ENCODE measurements at places on chromosomes 6 and 20.

DNA sequence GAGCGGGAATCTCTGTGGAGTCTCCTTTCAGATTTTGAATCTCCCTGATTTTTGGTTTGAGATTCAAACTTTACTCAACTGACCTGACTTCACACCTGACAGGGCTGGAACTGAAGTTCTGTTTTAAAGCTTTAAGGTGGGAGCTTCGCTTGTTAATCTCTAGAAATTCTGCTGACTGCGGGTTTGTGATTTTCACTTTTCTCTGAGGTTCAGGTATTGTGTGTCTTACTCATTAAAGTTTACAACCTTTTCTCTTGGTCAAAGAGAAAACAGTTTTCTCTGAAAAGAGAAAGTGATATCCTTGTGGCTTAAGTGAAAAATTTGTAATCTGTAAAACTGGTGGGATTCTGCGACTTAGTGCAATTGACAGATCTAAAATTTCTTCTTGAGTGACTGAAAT, 20.7 kb upstream of the IGF2R start:
- no peak for DNase-seq

DNA sequence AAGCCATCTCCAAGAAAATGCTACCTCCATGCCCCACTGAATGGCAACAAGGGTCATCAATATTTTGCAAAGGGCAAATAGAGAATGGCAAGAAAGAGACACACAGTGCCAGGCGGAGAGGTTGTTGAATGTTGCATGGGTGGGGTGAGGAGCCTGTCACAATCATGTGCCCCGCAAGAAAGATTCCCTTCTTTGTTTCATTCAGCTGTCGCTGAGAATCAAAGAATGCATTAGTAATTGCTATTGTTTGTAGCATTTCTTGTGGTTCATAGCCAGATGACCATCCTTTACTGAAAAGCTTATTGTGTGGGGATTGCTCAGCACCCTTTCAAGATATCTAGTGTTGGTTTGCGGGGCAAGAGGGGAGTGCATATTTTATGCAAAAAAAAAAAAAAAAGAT, 166.5 kb upstream of the QKI start:
- no peak for DNase-seq

DNA sequence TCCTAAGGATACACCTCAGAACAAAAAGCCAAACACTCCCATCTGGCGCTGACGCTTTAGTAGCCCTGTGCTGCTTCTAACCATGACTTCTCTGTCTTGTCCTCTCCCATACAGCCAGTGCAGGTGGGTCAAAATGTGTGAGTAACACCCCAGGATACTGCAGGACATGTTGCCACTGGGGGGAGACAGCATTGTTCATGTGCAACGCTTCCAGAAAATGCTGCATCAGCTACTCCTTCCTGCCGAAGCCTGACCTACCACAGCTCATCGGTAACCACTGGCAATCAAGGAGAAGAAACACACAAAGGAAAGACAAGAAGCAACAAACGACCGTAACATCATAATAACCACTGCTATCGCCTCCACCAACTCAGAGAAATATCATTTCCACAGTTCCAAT, 1.4 kb downstream of the DEFB132 start:
- peak; percentile 34 for DNase-seq

DNA sequence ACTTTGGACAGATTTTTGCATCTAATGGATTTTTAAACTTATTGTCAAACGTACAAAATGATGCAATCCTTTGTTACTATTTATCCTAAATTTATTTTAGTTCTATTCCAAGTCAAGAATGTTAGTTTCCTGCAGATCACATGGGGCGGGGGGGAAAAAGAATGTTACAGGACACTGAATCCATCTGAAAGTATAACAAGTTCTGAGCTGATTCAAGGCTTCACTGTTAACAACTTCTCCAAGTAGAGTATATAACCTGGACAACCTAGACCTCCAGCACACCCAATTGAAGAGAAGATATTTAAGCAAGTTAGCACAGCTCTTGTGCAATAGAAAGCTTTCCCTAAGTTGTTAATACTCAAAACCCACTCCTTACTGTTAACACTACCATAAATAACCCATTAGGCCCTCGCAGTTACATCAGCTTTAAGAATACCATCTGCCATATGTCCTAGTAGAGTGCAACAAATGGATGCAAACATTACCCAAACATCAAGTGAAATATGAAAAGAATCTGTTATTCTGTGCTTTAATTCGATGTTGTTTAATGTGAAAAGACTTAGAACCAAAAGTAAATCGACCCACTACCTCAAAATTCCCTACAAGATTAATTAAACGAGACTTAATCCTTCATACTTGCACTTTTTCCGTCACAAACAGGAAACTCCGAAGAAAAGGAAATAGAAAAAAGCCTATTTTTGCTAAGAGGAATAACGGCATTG, 1.3 kb downstream of the SEC63 start:
- DNase-seq = peak; percentile 68

DNA sequence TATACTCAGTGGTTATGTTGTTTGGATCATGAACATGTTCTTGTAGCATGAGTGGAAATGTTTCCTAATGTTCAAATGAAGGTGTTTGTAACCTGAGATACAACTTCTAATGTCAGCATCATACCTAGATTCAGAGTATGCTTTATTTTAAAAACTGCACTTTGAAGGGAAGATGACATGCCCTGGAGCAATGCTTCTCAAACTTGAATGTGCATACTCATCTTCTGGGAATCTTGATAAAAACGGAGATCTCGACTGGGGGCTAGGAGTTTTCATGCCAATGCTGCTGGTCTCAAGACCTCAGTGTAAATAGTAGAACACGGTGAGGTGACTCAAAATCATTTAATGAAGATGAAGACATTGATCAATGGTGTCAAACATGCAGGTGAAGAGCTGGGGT, 440.0 kb upstream of the NOX3 start:
- no peak for DNase-seq

GRCh38 chr6:160328447-160328846, 19.7 kb upstream of the SLC22A3 start:
- DNase-seq = no peak

GRCh38 chr20:25338112-25339023, 52.3 kb downstream of the ABHD12 start:
- DNase-seq = no peak

- DNase-seq = no peak
These were observed 100.2 kb upstream of the KCNG1 start for GRCh38 chr20:51122931-51123658.

- peak; percentile 98 for DNase-seq
These were observed 292.6 kb upstream of the MARCKS start for GRCh38 chr6:113564371-113565171.

- peak; percentile 35 for DNase-seq
These were observed 2.7 kb downstream of the KCNS1 start for GRCh38 chr20:45098103-45098773.

DNA sequence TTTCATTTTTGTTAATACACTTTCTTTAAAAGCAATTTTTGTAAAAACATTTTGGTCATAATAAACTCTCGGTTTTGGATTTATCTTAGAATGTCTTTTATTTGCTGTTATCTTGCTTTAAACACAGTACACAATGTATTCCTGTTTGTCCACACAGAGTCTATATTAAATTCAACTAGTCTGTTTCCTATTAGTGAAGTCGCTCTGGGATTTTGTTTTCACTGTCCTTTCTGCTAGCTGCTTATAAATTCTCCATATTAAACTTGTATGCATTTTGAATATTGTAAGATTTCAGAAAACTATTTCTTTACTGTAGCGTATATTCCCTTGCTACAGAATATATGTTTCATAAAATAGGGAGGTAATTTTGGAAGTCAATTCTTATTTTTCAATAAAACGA, 630.2 kb downstream of the HDGFL1 start:
- DNase-seq = no peak

DNA sequence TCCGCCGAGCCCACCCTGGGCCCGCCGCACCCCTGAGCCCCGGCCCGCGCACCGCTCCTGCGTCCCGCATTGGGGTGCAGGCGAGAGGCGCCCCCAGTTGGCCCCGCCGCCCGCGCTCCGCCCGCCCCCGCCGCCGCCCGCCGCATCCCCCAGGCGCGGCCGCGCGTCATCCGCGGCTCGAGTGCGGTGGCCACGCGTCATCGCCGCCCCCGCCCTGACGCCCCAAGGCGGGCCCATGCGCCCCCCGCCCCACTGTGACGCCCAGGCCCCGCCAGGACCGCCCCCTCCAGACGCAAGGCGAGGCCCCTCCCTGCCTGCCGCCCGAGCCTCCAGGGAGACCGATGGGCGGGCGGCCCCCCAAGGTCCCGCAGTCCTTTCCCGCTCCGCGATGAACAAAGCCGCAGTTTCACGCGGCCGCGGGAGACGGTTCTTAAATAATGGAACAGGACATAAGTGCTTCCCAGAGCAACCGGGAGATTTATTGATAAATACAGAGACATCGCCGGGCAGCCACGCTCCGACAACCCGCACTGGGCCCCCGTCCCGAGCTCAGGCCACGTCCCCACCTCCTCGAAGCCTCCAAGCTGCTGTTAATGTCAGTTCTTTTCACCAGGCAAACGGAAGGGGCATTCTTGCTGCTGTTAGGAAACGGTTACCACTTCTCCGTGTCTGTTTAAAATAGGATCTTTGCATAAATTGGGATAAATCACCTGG, at the start of gene ANKRD60:
ANKRD60 (minus strand) TSS at position 170 of the 714 bp plus-strand sequence; CDS start at position 170, 0 bp downstream.
- peak; percentile 67 for DNase-seq

- DNase-seq = peak; percentile 83
These were observed 6.9 kb upstream of the BLCAP start for GRCh38 chr20:37534401-37535157.

DNA sequence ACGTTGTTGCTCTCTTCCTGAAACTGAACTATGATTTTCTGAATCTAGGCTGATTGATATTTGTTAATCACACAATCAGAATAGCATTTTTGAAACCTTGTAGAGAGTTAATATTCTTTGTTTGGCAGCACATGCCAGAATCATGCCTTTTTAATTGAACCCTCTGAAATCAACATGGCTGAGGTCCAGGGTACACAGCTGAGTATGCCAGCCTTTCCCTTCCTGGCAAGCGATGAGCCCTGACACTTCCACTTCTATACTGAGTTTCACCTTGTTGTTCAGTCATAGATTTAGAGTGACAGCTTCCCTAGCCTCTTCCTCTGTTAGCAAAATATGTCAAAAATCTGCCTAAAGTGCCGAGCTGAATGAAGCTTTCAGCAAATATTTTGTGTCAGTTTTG, 6.8 kb downstream of the HDDC2 start:
- DNase-seq = no peak

- DNase-seq = no peak
These were observed 58.5 kb upstream of the FNDC1 start for GRCh38 chr6:159110748-159111147.

DNA sequence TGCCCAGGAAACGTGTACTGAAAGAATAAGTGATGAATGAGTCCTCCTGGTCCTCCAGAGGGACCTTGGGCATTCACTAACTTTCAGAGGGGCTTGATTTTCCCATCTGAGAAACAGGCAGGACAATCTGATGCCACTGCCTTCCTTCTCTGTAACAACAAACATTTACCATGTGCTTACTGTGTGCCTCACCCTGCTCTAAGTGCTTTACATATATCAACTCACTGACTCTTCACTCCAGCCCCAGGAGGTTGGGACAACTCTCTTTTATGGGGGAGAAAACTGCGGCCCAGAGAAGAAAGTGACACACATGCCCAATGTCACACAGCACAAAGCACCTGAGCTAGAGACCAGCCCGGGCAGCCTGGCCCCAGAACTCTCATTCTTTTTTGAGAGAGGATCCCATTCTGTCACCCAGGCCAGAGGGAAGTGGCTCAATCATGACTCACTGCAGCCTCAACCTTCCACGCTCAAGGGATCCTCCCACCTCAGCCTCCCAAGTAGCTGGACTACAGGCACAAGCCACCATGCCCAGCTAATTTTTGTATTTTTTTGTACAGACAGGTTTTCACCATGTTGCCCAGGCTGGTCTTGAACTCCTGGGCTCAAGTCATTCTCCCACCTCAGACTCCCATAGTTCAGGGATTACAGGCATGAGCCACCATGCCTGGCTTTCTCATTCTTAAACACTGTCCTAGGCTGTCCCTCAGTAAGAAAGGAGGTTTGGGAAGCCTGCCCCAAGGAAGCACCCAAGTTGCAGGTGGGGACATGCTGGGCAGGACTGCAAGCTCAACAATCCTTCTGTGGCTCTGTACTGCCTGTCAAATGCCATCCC, 38.0 kb downstream of the NOL4L start:
- DNase-seq = no peak

DNA sequence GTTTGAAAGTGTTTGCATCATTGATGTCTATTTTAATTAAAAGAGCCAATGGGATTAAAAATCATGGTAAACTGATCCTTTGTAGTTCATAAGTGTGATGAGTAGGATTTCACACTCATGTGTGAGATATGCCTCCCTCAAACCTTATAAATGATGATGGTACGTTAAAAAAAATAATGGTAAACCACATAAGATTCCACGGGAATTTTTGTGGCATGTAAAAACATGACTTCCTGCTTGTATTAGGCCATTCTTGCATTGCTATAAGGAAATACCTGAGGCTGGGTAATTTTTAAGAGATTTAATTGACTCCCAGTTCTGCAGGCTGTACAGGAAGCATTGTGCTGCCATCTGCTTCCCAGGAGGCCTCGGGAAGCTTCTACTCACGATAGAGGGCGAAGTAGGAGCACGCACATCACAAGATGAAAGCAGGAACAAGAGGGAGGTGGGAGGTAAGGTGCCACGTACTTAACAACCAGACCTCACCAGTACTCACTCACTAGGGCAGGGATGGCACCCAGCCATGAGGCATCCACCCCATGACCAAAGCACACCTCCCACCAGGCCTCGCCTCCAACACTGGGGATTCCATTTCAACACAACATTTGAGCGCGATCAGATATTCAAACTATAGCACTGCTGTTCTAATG, 187.6 kb upstream of the QKI start:
- no peak for DNase-seq

- no peak for DNase-seq
These were observed 294.5 kb downstream of the CD83 start for GRCh38 chr6:14412026-14412425.

- peak; percentile 86 for DNase-seq
These were observed 74.0 kb downstream of the IGF2R start for GRCh38 chr6:160042788-160043301.

DNA sequence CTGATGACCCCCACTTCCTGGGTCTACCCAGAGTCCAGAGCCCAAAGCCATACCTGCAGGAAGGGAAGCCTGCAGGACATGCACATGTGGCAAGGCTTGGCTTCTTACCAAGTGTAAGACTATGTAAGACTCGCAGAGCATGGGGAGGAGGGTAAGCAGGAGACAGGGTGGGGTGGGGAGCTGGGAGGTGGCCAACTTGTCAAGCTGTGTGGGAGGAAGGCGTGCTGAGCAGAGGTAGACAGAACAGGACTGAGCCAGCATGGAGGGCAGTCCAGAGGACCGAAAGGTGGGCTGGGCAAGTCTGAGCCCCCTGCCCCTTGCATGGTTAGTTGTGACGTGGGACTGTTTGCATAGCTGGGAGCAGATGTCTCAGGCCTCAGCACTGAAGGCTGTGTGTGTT, 53.4 kb upstream of the RNF24 start:
- peak; percentile 49 for DNase-seq

- DNase-seq = peak; percentile 34
These were observed 265.3 kb upstream of the TCF21 start for GRCh38 chr6:133623621-133624020.

DNA sequence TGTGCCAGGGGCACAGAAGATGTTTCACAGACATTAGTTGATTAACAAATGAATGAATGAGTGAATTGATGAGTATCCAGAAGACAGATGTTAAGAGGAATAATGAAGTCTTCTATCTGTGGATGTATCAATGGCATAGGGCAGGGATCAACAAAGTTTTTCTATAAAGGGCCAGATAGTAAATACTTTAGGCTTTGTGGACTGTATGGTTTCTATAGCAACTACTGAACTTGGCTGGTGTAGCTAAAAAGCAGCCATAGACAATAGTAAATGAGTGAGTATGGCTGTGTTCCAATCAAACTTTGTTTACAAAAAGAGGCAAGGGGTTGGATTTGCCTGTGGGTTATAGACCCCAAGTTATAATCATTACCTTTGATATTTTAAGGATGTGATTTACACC, 144.0 kb downstream of the PRL start:
- DNase-seq = no peak

Data from fibroblast of mammary gland (primary cell).